ENCODE measurements at places on chromosomes 16 and 17.

- DNase-seq: no peak
These were observed 35.9 kb upstream of the KSR1 start for GRCh38 chr17:27420211-27420950.

DNA sequence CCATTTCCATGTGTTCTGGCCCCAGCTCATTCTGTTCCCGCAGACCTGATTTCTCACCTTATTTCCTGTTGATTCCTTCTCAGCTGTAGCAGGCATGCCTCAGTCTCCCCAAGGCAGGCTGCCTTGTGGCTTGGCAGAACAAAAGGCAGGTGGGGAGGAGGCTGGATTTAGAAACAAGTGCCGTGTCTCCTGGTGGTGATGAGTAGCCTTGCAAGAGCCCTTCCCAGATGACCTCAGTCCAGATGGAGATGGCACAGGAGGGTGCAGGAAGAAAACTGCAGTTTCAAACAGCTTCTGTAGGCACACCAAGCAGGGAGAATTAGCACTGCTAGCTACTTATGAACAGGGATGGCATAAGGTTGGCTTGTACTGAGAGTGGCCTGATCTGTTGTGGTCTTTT is 64.6 kb downstream of the ARHGAP44 start:
- no peak for DNase-seq

GRCh38 chr17:15377616-15378015 is 36.2 kb upstream of the TEKT3 start:
- no peak for DNase-seq

DNA sequence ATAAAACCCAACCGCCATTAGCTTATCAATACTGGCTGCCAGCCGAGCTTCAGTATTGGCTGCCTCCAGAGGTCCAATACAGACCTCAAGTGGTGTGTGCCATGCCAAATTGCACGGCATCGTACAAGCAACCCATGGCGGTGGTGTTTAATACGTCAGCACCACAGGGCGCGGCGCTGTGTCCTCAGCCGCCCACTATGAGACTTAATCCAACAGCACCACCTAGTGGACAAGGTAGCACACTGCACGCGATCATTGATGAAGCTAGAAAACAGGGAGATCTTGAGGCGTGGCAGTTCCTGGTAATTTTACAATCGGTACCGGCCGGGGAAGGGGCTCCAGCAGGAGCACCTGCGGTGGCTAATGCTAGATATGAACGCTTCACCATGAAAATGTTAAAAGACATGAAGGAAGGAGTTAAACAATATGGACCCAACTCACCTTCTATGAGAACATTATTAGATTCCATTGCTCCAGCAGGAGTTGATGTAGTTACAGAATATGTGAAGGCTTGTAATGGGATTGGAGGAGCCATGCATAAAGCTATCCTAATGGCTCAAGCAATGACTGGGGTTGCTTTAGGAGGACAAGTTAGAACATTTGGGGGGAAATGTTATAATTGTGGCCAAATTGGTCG is 15.4 kb downstream of the FLYWCH1 start:
- DNase-seq: peak; percentile 91

DNA sequence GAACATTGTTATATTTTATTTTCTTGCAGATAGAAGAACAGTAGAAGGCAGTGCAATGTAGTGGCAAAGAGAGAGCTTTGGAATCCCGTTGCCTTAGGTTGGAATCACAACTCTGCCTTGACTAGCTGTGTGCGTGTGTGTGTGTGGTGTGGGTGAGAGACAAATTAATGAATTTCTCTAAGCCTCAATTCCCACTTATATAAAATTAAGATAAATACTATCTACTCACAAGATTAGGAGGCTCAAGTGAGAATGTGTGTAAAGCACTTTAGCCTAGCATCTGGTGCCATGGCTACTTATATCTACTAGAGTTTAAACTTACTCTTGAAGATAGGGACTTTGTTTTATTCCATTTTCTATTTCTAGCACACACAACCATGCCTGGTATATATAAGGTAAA is 12.8 kb downstream of the CPD start:
- no peak for DNase-seq

DNA sequence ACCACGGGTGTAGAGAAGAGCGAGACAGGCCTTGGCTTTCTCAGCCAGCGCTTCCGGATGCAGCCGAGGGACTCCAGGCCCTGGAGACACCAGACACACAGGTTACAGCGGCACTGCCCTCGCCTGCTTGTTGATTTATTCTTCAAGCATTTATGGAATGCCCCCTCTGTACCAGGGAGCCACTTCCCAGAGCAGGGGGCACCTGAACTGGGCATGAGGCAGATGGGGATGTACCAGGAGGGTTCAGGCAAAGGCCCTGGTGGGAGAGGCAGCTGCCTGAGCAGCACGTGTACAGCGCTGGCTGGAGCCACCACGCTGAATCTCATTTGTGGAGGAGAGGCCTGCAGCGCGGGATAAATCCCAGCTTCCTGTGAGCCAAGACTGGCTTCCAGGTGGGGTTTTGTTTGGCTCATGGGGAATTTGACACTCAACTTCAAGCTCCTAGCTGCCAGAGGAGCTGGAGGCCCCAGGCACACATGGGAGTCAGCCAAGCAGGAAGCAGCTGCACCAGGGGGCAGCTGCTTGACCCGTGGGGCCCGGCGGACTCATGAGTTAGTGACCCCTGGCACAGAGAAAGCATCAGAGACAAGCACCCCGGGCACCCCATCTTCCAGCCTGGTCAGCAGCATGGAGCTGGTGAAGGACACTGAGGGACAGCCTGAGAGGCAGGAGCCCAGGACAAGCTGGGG is 59.7 kb downstream of the IL21R start:
- no peak for DNase-seq

- peak; percentile 93 for DNase-seq
These were observed 47.3 kb downstream of the TBC1D16 start for GRCh38 chr17:79988185-79988971.

DNA sequence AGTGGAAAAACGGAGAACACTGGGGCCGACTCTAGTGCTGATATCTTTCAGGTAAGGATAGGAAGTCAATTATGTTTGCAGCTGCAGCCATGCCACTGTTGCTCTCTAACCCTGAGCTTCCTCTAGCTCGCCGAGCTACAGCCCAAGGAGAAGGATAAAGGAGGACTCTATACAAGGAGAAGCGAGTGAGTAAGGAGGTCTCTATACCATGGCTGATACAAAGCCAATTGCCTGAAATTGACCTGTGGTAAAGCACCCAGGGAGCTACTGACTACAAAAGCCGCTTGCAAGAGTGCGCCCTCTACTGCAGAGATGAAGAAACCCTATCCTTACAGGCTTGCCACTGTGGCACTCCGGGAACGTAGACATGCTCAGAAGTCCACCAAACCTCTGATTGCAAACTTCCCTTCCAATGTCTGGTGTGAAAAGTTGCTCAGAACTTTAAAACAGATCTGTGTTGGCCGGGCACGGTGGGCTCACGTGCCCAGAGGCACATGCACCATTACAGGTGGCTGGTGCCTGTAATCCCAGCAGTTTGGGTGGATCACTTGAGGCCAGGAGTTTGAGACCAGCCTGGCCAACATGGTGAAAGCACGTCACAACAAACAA is 10.8 kb upstream of the SLC46A1 start:
- DNase-seq: peak; percentile 49

GRCh38 chr17:65374966-65375365 is 186.5 kb downstream of the AXIN2 start:
- DNase-seq: no peak

Data from NCI-H345 (cell line).